ENCODE measurements at places on chromosomes 2 and 18. TPM values are rescaled to one million over a fixed set of nuclear protein-coding genes. Genes with fewer than 3 reads are reported as not detected.

CD8B2 gene
- total RNA-seq = not detected

RGPD4 gene
- total RNA-seq = not detected

MYO5B gene
- not detected for total RNA-seq

UPP2 gene
- total RNA-seq = not detected

ALPI gene
- not detected for total RNA-seq

ABCG5 gene
- total RNA-seq = not detected

REG3A gene
- not detected for total RNA-seq

RAPGEF4 gene
- 0.66 TPM for total RNA-seq

CREG2 gene
- total RNA-seq = 0.83 TPM

ZAP70 gene
- not detected for total RNA-seq

RAB6C gene
- not detected for total RNA-seq

PEX13 gene
- 26.0 TPM for total RNA-seq

PDE1A gene
- total RNA-seq = 26.5 TPM
